ENCODE measurements at places on chromosomes 3 and 15.

DNA sequence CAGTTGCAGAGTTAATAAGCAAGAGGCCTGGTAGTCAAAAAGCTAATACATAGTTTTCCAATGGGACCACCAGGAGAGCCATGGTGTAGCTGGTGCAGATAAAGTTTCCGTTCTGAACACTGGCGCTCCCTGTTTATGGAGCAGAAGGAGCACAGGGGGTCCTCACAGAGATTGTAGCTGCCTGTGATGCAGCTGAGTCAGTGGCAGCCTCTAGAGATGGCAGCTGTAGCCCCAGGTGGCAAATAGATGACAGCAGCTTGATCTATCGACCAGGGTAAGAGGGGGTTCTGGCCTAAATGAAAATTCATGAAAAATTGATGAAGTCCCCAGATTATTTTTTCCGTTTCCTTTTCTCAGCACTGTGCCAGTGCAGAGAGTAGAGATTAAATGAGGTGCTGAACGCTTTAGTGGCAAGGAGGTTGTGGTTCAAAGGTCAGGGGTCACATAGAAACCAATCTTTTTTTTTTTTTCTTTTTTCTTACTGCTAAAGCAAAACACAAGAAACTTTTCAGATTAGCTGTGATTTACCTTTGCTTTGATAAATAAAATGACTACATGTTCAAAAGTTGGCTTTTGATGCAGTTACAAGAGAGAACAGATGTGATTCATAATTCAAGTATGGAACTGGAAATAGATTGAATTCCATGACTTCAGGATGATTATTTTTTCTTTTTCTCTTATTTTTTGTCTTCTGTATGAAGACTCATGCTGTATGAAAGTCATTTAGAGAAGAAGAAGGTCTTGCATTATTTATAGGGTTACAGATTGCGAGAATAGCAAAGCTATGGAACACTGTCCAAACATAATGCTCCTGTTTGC lies 63.3 kb downstream of the ROBO2 start:
- no peak for DNase-seq

GRCh38 chr15:22960556-22960955 lies 19.6 kb downstream of the CYFIP1 start:
- DNase-seq, result no peak

DNA sequence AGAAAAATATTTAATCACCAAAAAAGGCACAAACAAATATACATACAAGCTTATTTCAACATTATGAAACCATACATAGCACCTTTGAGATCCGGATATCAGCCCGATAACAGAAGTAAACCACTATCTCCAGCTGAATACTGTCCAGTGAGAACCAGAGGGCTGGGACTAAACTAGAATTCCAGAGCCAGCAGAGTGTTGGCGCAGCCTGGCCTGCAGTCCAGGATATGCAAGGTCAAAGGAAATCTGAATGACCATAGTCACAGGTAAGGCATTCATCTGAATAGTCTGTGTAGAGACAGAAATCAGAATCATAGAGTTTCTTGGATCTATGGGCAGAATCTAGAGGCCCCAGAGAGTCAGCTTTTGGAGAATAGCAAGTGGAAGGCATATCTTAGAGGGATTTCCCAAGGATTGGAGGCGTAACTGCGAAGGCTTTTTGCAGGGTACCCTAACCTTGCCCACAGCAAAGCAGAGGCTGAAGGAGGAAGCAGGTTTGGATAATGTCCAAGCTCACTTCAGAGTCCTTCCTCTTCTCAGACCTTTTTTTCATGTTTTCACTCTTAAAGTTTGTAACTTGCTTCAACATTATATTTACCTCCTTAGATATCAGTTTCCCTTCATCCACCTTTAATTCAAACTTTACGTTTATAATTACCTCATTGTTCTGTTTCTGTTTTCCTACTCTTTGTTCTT lies 32.5 kb upstream of the TP63 start:
- no peak for DNase-seq

DNA sequence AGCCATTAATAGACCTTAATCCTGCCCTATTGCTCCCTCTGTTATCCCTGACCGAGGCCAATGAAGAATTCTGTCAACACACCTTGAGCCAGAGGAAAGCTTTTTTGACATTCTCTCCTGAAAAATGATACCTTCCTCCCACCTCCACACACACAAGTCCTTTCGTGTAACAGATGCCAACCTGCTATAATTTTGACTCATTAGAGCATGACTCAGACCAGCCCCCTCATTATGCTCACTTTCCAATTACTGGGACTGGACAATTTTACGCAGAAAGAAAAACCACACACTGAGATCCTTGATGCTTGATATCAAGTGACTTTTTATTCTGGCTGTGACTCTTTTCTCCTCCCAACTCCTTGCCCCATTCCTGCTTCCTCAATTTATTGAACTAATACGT lies 50.9 kb downstream of the LSAMP start:
- DNase-seq, result no peak

- no peak for DNase-seq
Measured at GRCh38 chr3:156474560-156475389, 80.1 kb downstream of the SSR3 start.

GRCh38 chr3:65545429-65545828 lies 493.3 kb downstream of the MAGI1 start:
- DNase-seq, result no peak
